ENCODE measurements at places on chromosomes 7 and 10. TPM values are rescaled to one million over a fixed set of nuclear protein-coding genes. Genes with fewer than 3 reads are reported as not detected.

GRCh38 chr7:101860316-101861217 lies 43.1 kb downstream of the CUX1 start:
- no peak for DNase-seq

GRCh38 chr10:15729890-15730289 lies 10.2 kb upstream of the ITGA8 start:
- DNase-seq, result no peak

GRCh38 chr7:128774029-128774689 lies 1.4 kb downstream of the OPN1SW start:
- no peak for DNase-seq

- DNase-seq, result no peak
Observed at GRCh38 chr10:75030371-75030770, 81.1 kb upstream of the SAMD8 start.

DNA sequence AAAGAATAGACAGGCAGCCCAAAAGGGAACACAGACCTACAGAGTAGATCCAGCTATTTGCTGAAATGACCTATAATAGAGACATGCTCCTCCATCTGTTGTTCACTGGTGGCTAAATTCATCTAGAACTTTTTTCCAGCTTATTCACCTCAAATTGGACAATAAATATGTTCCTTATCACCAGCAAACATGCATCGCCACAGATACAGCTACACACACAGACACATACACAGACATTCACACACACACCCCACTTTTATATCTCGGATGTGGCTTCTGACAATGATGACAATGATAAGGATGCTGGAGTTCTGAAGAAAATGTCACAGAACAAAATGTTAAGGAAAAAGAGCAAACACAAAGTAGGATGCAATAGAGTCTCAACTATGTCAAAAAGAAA lies 175.4 kb downstream of the LSM5 start:
- no peak for DNase-seq

- DNase-seq, result no peak
Observed at GRCh38 chr10:86524225-86524962, 2.8 kb upstream of the WAPL start.

DNA sequence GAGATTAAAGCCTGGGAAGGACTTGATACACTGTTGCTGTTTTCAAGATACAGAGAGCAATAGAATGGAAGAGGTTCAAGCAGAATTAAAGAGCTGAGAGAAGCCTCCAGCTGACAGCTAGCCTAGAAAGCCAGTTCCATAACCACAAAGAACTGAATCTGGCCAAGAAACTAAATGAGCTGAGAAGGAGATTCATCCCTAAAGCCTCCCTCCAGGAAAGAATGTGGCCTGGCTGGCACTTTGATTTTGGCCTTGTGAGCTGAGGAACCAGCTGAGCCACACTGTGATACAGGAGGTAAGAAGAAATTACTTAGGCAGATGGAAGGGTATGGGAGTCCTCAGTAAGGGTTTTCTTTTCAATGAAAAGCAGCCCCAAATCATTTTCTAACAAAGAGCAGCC lies 324.1 kb downstream of the PHF14 start:
- DNase-seq, result no peak

The WEE2 gene
- not detected for total RNA-seq

The RBP3 gene
- total RNA-seq, result not detected

The ACHE gene
- total RNA-seq, result 30.9 TPM

The TMEM26 gene
- 0.85 TPM for total RNA-seq

The CALHM1 gene
- not detected for total RNA-seq

All from left cardiac atrium (tissue), 4 donors.